ENCODE measurements at places on chromosomes 6 and 20.

- DNase-seq = no peak
Measured at GRCh38 chr6:88086792-88087191, 39.2 kb downstream of the SPACA1 start.

DNA sequence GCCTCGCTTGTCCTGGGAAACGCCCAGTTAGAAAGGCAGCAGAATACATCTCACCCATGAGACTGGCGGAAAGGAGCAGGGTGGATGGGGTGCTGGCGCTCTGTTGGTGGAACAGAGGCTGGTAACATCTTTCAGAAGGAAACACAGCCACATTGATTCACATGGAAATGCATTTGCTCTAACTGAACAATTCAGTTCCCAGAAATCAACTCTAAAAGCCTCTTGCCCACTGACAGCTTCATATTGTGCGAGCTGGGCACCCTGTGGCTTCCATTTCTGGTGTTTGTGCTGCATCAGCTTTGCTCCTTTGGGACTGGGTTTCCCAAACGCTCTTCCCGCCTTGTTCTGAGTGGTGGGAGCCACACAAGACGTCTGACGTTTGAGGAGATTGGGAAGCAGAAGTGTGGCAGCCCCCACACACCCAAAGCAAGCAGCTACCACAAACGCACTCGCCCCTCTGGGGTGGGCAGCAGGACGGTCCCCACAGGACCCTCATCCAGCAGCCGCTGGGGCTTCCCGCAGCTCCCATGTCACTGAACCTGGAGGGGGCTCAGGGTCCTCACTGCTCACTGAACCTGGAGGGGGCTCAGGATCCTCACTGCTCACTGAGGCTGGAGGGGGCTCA is 229.5 kb downstream of the ERMARD start:
- DNase-seq = no peak

GRCh38 chr6:26366504-26366903 is 1.5 kb downstream of the BTN3A2 start:
- DNase-seq = no peak

DNA sequence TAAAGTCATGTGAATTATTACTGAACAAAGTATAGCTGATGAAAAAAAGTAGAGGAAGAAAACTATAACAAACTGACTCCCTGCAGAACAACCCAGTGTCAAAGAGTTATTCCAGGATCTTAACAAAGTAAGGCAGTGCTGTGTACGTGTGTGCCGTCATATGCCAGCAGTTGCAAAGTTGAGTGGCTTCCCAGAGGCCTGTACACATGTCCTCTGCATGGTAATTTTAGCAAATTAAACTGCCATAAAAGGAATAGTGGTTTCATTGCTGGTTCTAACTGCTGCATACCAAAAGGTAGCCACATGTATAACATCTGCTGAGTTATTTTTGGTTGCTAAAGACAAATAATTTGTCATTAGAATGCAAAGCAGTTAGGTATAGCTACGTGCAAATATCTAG is 44.8 kb downstream of the RIPOR2 start:
- no peak for DNase-seq

DNA sequence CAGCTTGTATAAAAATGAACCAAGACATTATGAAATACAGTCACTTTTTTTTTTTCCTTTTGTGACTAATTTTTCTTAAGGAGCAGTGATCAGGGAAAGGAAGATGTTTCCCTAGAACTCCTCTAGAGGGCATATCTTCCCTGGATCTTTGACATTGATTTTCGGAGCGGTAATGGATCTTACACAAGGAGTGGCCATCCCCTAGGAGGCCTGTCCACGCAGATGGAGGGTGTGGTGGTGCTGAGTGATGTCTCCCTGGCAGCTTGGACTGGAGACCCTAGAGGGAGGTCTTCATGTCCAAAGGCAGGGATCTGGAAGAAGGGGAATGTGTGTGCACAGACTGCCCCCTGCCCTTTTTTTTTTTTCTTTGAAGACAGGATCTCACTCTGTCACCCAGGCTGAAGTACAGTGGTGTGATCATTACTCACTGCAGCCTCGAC is 7.0 kb upstream of the KIFC1 start:
- peak; percentile 75 for DNase-seq

DNA sequence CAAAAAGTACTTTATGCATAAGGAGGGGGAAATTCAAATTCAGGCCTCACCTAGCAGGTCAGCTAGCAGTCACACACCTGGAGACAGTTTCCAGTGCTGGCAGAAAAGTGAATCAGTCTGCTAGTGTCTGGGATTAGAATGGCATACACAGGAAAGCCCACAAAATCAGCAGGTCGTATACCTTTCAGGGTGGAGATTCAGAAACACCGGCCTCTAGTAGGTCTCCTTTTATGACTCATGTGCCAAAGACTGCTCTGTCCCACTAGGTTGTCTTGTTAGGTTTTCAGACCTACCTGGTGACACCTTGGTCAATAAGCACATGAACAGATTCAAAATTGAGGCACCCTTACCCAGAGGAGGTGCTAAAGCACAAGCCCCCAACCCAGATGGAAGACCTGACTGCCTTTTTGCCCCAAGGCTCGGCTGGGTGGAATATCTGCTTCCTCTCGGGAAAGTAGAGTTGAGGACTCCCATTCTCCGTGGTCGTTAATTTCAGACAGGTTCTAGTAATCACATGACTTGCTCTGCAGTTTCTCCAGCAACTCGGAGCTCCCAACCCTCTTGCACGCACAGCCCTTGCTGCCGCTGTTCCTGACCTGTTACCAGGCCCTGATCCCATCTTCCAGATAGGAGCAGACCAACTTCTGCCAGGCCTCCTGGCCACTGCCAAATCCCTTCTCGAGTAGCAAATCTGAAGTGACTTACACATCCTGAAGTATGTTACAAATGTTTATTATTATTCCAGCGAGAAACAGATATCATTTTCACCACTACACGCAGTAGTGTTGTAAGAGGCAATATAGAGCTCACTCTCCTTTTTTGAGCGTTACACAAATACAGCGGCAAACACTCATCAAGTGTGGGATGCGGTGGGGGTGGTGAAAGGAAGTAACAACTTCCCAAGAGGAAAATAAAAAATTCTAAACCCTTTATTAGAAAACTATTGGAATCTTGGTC is 46.6 kb downstream of the AGPAT4 start:
- DNase-seq = no peak

DNA sequence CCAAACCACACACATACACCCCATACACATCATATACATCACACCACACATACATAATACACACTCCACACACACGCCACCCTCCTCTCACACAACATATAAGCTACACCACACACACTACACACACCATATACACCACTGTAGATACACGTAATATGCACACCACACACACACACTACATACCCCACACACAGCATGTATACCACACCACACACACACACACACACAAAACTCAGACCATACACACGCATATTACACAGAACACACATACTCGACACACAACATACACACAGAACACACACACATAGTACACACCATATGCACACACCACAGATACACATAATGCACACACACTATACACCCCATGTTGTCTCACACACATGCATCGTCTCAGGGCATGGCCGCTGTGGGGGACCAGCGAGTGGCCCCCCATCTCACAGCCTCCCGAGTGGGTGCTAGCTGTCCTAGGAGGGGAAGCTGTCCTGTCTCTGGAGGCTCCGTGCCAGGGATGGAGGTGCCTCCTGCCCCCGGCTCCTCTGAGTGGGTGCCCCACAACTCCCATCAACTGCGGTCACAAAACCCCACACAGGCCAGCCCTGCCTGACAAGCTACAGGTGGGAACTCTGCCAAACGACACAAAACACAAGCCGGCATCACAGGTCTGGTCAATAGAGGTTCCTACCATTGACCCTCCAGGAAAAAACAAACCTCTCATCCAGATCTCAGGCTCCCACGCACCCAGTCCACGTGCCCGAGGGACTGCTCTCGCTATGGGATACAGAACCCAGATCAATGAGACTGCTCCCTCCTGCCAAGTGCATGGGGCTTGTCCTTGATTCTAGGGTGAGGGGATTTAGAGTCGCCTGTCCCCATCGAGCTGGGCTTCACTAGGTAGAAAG is 49.1 kb downstream of the DACT2 start:
- no peak for DNase-seq

Data from renal cortical epithelial cell (primary cell).